ENCODE measurements at places on chromosomes 4 and X.
A peak's percentile ranks its signal among the peaks of the same experiment; 100 is the strongest.

- no peak for DNase-seq
These were observed 1256.5 kb downstream of the STIM2 start for GRCh38 chr4:28117084-28117682.

DNA sequence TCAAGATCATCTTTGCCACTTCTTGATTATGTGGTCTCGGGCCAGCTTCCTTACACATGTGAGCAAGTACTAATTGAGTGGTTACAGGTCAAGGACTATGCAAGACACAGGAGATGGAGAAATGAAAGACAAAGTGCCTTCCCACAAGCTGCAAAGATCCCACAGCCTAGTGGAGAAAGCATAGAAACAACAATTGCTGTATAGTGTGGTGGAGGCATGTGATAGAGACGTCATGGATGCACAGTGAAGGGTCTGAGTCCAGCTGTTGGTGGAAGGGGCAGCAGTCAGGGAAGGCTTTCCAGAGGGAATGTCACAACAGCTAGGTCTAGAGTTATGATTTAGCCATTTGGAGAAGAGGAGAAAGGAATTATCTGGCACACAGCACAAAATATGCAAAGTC lies 210.6 kb downstream of the KDR start:
- DNase-seq = no peak

GRCh38 chr4:108270466-108271450 lies 102.0 kb upstream of the LEF1 start:
- DNase-seq = peak; percentile 75

DNA sequence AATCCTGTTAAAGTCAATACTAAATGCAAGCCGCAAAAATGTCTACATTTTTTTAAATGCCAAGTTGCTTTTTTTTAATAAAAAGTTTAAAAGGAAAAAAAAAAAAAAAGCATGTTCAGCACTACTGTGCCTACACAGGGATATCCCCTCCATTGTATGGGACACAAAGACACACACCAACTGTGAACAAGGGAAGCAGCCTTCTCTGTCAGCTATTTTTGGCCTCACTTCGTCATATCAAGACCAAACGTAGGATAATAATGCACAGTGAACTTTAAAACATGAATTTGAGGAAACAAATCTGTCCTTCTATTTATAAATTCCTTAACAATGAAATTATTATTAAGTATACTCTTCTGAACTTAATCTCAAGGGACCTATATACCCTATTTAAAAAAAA lies 4.4 kb downstream of the FBXW7 start:
- no peak for DNase-seq

GRCh38 chr4:182453830-182454229 lies 210.6 kb downstream of the TENM3 start:
- no peak for DNase-seq

- no peak for DNase-seq
These were observed 28.4 kb upstream of the SLC10A7 start for GRCh38 chr4:146550161-146550560.

DNA sequence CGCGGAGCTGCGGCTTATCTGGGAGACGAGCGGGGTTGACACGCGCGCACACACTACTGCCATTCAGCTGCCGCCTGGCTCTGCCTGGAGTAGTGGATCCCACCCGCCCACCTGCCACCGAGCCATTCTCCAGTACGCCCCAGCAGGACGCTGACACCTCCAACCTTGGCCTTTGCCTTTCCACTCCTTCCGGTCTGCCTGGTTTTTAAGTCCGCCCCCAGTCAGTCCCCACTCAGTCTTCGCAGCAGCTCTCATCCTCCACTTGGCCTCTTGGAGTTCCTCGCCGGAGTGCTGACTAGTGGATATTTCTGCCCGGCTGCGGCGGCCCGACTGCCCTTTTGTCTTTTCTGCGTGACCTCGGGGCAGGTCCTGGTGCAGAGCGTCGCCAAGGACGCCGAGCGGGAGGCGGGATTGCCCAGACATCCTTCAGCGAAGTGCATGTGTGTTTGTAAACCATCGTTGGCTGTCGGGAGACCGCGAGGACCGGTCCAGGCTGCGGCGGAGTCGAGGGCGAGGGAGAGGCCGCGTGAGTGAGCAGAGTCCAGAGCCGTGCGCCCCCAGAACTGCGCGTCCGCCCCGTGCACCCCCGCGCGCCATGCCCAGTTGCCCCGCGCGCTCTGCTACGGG lies 1.1 kb downstream of the SLIT2 start:
- DNase-seq = no peak

DNA sequence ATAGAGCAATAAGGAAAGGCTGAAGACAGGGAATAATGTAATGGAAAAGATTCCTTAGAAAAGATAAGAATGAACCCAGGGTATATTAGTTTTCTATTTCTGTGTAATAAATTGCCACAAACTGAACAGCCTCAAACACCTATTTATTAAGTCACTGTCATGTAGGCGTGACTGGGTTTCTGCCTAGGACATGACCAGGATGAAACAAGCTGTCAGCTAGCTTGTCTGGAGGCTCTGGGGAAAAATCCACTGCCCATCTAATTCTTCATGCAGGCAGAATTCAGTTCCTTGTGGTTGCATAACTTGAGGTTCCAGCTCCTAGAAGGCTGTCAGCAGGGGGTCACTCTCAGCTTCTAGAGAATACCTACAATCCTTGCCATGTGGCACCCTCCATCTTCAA lies 277.7 kb downstream of the TMA16 start:
- DNase-seq = no peak

GRCh38 chr4:11710453-11711093 lies 281.9 kb upstream of the HS3ST1 start:
- no peak for DNase-seq

DNA sequence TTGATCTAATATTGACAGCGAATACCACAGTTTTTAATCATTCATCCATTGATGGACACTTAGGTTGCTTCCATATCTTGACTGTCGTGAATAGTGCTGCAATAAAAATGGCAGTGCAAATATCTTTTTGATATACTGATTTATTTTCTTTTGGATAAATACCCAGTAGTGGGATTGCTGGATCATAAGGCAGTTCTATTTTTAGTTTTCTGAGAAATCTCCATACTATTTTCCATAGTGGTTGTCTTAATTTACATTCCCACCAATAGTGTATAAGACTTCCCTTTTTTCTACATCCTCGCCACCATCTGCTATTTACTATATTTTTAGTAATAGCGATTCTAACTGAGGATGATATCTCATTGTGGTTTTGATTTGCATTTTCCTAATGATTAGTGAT lies 100.1 kb downstream of the SMARCA1 start:
- no peak for DNase-seq

GRCh38 chrX:137227151-137227550 lies 193.4 kb upstream of the GPR101 start:
- DNase-seq = no peak

DNA sequence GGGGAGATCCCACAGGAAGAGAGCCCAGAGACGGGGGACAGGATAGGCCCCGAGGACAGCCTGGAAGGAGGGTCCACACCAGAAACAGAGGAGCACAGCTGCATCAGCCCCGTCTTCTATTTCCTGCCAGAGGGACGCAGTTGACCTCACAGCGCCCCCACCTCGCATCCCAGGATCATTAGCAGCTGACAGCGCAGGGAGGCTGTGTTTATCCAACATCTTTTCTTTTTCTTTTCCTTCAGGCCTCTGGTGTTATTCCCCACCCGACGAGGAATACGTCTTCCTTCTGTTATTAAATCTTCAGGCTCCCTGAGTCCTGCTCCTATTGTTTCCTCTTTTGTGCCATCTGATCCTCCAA lies 75.4 kb downstream of the DCHS2 start:
- no peak for DNase-seq

DNA sequence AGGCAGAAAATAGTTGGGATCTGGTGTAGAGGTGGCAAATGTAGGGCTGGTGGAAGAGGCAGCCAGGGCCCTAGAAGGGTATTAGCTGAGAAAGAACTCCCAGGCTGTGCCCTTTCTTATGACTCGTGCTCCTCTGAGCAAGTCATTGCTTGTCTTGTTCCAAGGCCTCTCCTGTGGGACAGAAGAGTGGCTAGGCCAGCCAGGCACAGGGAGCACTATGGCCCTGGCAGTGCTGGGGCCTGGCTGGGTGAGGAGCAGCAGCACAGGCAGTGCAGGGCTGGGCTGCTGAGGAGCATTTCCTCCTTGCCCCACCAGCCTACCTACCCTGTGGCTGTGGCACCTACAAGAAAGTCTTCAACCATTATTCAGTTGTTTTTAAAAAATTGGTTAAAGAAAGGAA lies 298.5 kb upstream of the NR3C2 start:
- no peak for DNase-seq

- no peak for DNase-seq
These were observed 10.0 kb upstream of the OPHN1 start for GRCh38 chrX:68443155-68443868.

GRCh38 chrX:55118574-55118973 lies 29.8 kb downstream of the PAGE2 start:
- DNase-seq = no peak

DNA sequence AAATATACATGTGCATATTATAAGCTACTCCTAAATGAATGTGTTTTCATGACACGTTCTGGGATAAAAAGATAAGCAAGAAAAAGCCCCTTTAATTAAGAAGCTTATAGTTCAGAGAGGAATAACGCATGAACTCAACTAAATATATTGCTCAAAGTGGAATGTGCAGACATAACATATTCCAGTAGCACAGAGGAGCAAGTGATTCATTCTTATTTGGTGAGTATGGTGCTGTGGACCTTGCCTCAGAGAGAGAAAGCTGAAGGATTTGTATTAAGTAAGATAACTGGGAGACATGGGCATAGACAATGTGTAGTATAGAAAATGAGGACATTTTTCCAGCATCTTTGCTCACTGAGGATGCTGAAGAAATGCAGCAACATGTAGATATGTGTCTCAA lies 76.8 kb downstream of the CFAP299 start:
- DNase-seq = no peak

DNA sequence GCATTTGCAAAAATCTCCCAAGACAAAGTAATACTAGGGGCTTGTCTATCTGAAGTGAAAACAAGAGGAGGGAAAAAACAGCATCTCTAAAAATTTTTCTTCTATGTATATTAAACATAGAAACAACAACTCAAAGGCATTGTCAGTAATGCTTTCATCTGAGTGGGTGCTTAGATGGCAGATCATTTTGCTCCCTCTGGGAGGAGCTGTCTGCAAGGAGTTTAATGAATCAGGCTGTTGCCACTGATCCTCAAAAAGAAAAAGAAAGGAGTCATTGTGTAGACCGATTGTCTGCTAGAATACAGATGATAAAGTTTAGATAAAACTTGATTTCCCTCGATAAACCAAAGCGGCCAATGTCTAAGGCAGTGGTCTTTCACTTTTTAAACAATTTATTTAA lies 49.7 kb upstream of the KLHL8 start:
- peak; percentile 3 for DNase-seq

DNA sequence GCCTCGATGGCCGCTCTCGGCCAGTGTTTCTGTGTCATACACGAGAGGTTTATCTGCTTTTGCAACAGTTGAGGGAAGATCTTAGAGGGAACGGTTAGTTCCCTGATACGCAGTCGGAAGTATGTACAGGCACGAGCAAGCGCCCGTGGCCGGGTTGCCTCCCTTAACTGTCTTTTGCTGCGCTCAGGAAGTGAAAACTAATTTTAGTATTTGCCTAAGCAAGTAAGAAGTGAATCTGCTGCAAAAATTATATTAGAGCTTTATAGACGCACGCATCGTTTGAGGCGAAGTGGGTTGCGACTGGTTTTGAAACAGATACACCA lies 695 bp downstream of the MTM1 start:
- no peak for DNase-seq

GRCh38 chr4:150970685-150971151 lies 44.4 kb downstream of the LRBA start:
- DNase-seq = no peak

DNA sequence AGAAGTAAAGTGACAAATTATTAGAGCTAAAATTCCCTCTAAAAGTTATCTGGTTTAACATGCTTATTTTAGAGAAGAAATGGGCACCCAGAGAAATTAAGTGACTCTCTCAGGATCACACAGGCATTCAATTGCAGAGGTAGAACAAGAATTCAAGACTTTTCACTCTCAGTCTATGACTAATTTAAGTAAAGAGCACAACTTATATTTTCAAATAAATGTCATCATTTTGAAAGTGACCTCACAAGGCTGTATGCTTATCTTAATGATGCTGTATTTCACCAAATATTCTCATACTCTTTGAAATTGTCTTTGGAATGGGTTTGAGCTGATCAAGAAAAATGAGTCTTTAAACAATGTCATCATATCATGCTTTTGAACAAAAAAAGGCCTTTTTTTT lies 15.3 kb downstream of the GPR174 start:
- no peak for DNase-seq

DNA sequence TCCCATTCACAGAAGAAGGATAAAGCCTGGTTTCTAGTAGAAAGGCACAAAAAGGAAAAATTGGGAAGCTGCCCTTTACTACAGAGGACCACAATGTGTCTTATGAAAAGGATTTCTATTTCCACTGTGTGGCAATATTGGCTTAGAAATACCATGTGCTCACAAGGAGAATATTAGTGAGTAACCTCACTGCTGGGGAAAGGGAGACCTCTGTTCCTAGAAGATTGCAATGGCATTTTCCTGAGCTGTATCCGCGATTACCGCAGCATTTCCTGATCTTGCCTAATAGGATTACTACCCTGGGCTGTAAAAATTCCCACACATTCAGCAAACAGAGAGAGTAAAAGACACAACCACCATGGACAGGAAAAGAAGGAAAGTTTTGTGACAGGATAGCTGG lies 308.8 kb upstream of the TECRL start:
- no peak for DNase-seq

DNA sequence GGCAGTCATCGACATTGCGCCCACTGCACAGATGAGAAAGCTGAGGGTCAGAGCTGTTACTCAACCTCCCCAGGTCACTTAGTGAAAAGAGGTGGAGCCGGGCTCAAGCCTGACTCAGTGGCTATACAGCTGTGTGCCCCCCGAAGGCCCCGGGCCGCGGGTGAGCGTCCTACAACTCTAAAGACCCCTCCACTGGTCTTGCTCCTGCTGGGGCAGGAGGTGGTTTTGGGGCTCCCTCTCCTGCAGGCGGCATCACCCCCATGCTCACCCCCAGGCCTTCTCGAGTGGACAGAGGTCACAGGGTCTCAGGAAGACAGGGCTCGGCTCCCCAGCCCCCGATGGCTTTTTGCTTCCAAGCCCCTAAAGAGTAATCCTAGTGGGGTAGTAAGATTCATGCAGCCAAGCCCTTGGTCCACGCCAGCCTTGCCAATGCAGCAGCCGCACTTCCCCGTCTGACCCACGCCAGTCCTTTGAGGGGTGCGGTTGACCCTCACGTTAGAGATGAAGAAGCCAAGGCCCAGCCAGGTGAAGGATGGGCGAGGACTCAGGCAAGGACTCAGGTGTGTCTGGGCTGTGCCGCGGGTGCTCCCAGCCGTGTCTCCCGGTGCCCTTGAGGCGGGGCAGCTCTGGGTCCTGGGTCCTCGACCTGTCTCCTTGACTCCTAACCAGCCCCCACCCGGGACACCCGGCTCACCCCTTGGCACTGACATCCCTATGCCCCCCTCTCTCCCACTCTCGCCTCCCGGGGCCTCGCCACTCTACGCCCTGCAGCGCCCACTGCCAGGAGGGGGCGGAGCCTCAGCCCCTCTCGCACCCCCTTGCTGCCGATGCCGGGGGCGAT lies 200.4 kb downstream of the AFAP1 start:
- DNase-seq = no peak

Measured in HFF-Myc (cell line).